Sigmoid colon (tissue), 7 donors: ENCODE measurements at places on chromosomes 11 and 22.

GRCh38 chr11:133828871-133829270 lies 16.4 kb downstream of the SPATA19 start:
- no peak for DNase-seq

DNA sequence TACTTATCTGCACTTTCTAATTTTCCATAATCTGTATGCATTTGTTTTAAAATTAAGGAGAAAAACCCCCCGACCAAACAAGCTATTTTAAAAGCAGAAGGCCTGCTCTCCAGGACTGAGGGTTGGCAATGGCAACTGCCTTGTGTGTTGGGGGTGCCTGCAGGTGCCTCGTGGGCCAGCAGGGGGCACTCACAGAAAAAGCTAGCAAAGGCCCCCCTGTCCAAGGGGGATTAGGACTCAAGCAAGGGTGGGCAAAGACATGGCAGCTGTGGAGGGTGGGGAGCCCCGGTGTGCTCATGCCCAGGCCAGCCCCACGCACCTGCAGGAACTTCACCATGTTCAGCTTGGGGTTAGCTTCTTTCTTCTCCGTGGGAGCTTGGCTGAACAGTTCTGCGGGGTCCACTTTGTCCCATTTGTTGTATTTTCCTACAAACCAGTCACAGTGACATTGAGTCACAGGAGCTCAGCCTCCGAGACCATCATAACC lies 10.3 kb downstream of the TOP3B start:
- no peak for DNase-seq

DNA sequence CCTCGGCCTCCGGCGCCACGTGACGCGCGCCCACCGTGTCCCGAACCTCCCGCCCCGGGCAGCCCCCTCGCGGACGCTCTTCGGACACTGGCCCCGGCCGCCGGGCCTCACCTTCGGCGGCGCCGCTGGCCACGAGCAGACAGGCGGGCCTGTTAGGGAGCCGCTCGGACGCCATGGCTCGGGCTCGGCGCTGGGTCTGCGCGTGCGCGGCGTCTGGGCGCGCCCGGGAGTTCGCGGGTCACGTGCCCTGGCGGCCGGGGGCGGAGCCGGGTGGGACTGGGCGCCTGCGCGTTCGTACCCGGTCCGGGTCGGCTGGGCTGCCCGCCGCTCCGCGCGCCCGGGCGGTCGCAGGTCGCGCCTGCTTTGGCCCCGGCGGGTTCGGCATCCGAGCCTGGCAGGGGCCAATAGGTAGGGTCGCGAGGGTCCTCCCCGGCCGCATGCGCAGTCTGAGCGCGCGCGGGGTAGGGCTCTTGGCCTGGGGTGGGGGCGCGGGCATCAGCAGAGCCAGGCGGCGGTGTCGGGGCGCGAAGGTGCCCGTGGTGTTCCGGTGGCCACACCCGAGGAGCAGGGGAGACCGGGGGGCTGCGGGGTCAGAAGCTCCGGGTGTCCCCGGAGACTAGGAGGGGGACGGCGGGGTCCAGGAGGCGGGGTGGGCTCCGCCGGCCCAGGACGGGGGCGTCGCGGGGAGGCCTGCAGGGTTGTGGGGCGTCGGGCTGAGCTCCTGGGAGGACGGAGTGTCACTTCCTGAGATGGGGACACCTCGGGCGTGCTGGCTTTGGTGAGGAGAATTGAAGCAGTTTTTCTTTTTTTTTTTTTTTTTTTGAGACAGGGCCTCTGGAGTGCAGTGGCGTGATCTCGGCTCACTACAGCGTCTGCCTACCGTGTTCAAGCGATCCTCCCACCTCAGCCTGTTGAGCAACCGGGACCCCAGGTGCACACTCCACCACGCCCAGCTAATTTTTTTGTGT lies at the start of gene GATD1:
Gene GATD1 (minus strand): TSS at position 200 of the 968 bp plus-strand sequence. CDS start 25 bp downstream, at position 175.
- DNase-seq, result peak; percentile 95

GRCh38 chr11:70410276-70411205 lies 12.2 kb downstream of the CTTN start:
- DNase-seq, result no peak

DNA sequence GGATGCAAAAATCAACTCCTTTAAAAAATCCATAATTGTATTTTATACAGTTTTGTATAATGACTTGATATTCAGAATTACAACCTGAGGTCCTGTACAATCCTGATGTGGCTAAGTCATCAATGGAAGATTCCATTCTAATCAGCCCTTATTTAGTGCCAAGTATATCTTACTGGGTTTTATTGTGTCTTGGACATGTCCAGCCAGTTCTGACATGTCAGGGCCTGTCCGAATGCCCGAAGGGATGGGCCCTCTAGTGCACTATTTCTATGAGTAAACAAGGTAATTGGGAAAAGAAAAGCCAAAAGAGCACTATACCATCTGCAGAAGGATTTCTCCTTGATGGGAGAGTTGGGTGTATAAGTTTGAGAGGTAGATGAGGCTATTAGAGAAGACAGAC lies 412.9 kb downstream of the METTL15 start:
- DNase-seq, result no peak
